ENCODE measurements at places on chromosomes 6 and 20.
A peak's percentile ranks its signal among the peaks of the same experiment; 100 is the strongest.

GRCh38 chr20:13221673-13222318 is 722 bp downstream of the ISM1 start:
- peak; percentile 72 for DNase-seq

DNA sequence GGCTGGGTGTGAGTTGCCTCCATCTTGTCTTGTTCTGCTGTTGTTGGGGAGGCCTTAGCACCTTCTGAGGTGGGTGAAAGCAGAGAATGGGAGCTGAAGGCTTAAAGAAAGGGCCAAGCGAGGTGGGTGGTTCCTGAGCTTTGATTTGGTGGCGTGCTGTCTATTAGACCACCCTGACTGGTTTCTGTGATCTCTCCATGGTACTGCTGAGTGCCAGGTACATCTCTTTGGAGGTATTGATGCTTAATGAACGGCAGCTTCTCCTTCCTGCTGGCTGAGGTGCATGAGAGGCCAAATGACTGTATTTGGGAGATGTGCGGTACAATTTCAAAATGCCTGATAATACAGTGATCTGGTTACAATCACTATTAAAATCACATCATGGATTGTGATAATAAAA is 15.4 kb downstream of the RIN2 start:
- no peak for DNase-seq

DNA sequence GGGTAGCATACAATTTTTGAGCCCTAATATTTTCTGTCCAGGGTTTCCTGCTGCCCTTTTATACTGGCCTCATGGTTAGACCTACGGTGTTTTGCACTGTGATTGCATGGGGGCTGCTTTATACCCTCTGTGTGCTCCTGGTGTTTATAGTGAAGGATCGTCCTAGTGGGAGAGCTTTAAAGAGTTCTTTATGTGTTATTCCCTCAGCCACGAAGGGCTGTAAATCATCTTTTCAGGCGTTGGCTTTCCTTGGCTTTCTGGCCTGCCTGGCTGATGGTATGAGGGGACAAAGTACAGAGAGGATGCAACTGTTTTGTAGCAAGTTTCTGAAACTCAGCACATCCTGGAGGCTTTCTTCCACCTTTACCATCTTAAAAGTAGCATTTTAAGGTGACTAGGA is 464.3 kb downstream of the EPM2A start:
- DNase-seq = no peak

DNA sequence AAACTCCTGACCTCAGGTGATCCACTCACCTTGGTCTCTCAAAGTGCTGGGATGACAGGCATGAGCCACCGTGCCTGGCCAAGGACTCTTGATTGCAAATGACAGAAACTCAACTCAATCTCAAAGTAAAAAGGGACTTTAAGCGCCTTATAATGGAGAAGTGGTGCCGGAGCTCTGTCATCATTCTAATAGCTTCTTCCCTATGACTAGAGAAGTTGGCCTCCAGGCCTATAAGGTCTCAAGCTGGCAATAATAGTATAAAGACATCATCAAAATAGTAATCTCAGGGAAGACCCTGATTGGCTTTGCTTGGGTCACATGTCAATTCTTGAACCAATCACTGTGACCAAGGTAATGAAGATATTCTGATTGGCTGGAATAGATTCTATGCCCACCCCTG is 8.5 kb upstream of the KIAA1755 start:
- DNase-seq = no peak

- no peak for DNase-seq
Measured at GRCh38 chr20:3224681-3225421, 14.1 kb downstream of the SLC4A11 start.

GRCh38 chr6:138973466-138974153 is 14.4 kb downstream of the REPS1 start:
- no peak for DNase-seq

GRCh38 chr6:70281923-70282311 is 21.0 kb downstream of the COL9A1 start:
- no peak for DNase-seq

DNA sequence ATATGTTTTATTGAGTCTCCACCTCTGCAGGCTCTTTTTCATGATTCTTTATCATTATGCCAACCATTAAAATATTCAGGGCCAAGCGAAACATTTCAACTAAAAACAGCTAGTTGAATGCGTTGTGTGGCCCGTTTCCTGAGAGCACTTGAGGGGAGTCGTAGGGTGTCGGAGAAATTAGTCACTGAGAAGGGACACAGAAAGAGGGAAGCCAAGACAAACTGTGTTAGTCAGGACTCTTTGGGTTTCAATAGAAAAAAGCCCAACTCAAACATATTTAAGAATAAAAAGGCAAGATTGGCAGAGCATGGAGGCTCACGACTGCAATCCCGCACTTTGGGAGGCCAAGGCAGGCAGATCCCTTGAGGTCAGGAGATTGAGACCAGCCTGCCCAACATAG is 58.9 kb downstream of the MAFB start:
- DNase-seq = no peak

DNA sequence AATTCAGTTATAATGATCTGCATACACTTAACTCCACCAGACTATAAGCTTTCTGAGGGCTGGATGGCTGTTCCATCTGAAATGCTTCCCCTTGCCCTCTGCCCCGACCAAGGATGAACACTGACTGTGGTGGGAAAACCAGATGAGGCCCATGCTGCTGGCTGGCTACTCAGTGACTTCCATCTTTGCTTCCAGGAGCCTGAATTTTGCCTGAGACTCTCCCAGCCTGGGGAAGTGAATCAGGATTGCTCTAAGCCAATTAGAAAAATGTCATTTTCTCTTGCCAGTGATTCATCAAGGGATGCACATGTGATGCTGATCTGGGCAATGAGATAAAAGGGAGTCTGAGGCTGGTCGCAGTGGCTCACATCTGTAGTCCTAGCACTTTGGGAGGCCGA is 1.7 kb upstream of the TOMM34 start:
- DNase-seq = no peak

- no peak for DNase-seq
Measured at GRCh38 chr6:17165383-17165782, 63.5 kb downstream of the STMND1 start.

- DNase-seq = no peak
Measured at GRCh38 chr20:22389836-22390542, 194.4 kb downstream of the FOXA2 start.

GRCh38 chr20:57529810-57530209 is 4.9 kb upstream of the CTCFL start:
- no peak for DNase-seq

- DNase-seq = no peak
Measured at GRCh38 chr6:15213838-15214400, 31.9 kb upstream of the JARID2 start.

GRCh38 chr6:96058082-96058481 is 42.3 kb downstream of the FUT9 start:
- no peak for DNase-seq

DNA sequence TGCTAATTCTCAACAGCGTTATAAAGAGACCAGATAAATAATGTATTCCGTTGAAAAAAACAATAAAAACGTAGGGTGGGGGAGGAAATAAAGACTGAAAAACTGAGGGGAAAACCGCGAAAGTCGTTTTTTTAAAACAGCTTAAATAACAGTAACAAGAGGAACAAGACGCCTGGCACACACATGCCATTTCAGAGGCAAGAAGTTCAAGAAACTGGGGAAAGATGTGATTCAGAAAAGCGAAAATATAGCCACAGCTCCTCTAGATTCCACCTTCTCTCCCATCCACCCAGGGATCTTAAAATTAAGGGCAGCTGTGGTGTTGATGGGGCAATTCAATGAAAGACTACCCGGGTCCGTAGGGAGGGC is 1.3 kb downstream of the EPB41L2 start:
- no peak for DNase-seq

- DNase-seq = no peak
Measured at GRCh38 chr6:148682990-148683389, 63.8 kb upstream of the UST start.

GRCh38 chr20:19851861-19852260 is 93.8 kb downstream of the RIN2 start:
- DNase-seq = no peak

DNA sequence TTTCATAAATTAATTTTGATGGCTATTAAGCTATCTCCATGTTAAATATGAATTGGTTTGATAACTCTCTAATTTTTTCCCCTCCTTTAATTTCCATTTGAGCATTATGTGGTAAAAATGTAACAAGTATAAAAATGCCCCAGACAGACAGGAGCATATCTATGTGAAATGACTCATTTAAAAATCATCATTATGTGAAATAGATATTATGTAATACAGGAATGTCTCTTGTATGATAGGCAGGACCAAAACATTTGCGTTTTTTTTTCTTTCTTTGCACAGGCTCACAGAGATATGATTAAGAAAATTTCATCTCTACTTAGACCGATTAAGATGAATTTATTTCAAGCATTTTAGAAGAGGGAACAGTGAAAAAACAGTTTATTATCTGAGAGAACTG is 95.8 kb downstream of the AKAP7 start:
- DNase-seq = no peak

DNA sequence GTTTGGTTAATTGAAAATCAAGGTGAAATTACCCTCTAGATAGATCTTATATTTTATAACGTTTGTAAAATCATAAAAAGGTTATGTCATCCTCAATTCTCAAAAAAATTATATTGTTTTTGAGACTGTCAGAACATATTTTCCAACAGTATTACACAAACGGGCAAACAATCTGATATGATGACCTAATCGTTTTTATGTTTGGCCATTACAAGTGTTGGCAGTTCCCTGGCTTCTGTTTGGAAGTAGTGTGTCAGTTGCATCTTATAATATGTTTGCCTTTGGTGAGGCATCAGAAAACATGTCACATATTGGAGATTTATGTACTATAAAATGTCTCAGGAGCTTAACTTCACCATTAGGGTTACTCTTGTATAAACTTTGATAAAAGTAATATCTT is 308.1 kb upstream of the EPHA7 start:
- no peak for DNase-seq

DNA sequence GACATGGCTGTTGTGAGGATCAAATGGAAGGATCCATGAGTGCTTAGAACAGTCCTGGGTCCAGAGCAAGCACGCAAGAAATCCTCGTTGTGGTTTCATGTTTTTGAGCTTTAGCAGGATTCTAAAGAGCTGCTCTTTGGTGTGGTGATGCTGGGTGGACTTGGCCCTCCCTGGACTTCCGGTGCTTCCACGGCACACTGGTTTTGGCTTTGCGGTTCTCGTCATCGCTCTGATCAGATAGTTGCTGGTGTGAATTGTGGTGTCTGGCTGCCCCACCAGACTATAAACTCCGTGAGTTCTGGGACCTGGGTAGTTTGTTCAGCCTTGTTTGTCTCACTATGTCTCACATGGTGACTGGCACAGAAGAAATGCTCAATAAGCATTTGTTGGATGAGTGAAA is 3.3 kb downstream of the HNF4A start:
- DNase-seq = no peak

DNA sequence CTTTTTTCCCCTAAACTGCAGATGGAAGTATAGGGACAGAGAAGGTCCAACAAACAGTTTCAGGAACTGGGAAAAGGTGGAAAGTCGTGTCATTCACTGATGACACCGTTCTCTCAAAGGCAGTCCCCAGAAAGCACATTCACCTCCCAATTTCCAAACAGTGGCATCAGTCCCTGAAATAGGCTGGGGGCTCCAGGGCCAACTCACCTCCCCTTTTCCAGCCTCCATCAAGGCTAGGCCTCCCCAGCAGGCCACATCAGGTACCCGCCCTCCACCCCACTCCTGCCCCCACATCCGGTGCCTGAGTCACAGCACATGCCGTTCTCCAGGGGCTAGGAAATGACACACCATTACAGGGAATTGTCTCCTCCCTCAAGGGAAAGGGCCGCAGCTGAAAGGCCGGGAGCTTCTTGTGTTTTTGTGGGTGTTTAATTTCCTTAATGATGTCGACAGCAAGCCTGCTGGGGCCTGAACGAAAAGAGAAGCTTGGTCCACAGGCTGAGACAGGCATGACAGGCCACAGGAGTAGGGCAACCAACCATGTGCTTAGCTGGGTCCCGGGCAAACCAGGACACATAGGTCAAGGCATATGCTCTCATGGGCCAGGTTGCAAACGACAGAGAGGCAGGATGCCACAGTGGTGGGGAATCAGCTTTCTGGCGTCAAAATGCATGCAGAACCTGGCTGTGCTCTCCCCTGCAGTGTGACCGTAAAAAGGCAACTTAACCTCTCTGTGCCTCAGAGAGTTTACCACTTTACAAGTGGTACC is 39.2 kb downstream of the ZMYND8 start:
- DNase-seq = peak; percentile 74

GRCh38 chr6:106534564-106534982 is 94.7 kb downstream of the RTN4IP1 start:
- peak; percentile 67 for DNase-seq

DNA sequence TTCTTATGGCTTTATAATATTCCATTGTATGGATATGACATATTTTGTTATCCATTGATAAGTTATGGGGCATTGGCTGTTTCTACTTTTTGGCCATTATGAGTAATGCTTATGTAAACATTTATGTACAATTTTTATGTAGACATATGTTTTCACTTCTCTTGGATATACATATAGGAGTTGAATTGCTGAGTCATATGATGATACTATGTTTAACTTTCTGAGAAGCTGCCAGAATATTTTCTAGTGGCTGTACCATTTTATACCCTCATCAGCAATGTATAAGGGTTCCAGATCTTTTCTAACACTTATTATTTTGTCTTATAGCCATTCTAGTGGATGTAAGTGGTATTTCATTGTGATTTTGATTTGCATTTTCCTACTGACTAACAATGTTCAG is 23.1 kb downstream of the OTOR start:
- DNase-seq = no peak

GRCh38 chr20:57574954-57575353 is 14.0 kb downstream of the PCK1 start:
- no peak for DNase-seq

DNA sequence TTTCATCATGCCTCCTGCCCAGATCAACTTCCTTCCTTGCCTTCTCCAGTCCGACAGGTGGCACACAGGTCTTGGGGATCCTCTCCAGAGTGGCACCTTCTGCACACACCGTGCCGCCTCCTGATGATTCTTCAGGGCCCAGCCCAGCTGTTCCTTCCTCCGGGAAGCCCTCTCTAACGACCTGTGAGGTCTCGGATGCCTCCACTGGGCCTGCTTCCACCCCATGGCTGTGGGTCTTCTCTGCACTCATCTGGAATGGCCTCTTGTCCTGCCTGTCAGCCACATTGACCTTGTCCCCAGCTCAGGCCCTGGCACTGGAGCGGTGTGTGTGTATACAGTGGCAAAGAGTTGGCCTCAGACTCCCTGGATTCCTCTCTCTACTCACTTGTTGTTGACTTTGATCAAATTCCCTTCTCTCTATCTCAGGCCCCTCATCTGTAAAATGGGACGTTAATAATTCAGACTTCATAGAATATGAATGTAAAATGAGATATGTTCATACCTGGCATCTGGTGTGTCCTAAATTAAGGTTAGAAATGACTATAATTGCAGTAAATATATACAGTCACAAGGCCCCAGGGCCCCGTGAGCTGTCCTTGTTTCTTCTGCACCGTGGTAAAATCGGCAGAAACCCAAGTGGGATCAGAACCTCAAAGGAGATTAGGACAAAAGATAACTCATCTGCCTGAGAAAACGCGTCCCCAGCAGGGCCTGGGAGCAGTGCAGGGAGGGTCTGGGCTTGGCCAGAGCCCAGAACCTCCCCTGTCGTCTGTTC is 1.5 kb downstream of the FAM210B start:
- no peak for DNase-seq
